ENCODE measurements at places on chromosomes 5 and 9.

DNA sequence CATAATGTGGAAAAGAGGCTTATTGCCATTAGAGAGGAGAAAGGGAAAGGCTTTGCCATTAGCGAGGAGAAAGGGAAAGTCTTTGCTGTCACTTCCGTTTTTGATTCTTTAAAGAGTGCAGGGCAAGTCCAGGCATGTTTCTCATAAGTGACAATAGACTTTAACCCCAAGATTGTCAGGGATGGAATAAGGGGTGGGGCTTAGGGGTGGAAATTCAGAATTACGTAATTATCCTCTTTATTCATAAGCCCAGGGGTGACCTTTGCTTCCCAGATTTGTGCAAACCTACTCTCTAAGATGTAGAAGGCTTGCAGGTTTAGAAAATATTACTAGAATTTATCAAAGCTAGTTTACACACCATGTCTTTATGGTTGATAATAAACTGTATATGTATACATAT is 2.3 kb upstream of the PLK2 start:
- DNase-seq, result no peak

DNA sequence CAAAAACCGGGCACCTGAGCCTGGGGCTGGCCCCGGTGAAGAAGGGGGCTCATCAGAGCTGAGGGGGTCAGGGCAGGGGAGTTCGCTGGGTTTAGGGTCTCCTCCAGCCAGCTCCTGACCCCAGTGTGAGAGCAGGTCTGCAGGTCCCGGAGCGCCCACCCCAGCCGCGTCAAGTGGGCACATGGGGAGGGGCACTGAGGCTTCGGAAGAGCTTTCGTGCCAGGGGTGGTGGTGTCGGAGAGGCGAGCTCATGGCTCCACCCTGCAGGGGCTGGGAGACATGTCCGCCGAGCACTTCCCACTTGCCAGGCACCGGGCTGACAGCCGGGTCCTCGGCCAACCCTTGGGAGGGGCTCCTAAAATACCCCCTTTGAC is 13.2 kb downstream of the VAV2 start:
- DNase-seq, result no peak

- no peak for DNase-seq
Observed at GRCh38 chr9:127051881-127052595, 70.4 kb downstream of the ANGPTL2 start.

GRCh38 chr5:78699552-78700153 is 51.1 kb upstream of the LHFPL2 start:
- peak; percentile 97 for DNase-seq

- no peak for DNase-seq
Observed at GRCh38 chr9:98391406-98391805, 136.0 kb upstream of the TBC1D2 start.

Data from amniotic epithelial cell (primary cell).